Right cardiac atrium (tissue), 5 donors: ENCODE measurements at places on chromosomes 3 and 15. TPM values are rescaled to one million over a fixed set of nuclear protein-coding genes. Genes with fewer than 3 reads are reported as not detected.
A peak's percentile ranks its signal among the peaks of the same experiment; 100 is the strongest.

- no peak for DNase-seq
These were observed 40.6 kb upstream of the SEC22A start for GRCh38 chr3:123161167-123161566.

GRCh38 chr15:38859574-38859973, 295.0 kb upstream of the RASGRP1 start:
- DNase-seq, result no peak

- no peak for DNase-seq
These were observed 239.2 kb upstream of the IL12A start for GRCh38 chr3:159749406-159749805.

- DNase-seq, result no peak
These were observed 32.1 kb upstream of the RFTN1 start for GRCh38 chr3:16545413-16546185.

GRCh38 chr3:187967993-187968392, 186.0 kb upstream of the LPP start:
- DNase-seq, result no peak

DNA sequence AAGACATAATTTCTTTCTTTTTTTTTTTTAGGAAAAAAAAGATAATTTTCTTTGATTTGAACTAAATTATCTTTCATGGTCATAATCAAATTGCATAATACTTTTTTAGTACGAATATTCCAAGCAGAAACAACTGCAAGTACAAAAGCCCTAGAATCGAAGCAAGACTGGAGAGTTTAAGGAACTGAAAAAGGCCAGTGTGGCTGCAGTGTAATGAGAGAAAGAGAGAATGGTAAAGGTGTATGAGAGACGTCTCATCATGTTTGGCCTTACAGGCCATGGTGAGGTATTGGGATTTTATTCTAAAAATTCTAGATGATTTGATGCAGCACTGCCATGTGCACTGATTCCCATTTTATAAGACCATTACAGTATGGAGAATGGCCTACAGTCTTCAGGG, 180.9 kb downstream of the SUCNR1 start:
- no peak for DNase-seq

DNA sequence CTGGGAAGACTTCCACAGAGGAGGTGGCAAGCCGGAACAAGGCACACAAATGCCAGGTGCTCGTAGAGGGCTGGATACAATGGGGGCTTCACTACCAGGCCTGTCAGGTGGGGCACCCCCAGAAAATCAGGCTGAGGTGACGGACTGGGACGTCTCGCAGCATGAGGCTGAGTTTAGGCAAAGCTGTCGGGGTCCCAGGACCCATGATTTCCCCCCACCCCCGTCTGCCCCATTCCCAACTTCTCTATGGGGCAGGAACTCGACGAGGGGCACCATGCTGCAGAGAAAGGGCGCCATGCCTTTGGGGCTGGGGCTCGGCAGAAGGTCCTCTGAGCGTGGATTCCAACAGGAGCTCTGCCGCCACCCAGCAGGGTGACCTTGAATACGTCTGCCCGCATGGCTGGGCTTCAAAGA, 65.7 kb upstream of the HES1 start:
- DNase-seq, result no peak

GRCh38 chr3:71890356-71890931, 105.5 kb upstream of the PROK2 start:
- no peak for DNase-seq

DNA sequence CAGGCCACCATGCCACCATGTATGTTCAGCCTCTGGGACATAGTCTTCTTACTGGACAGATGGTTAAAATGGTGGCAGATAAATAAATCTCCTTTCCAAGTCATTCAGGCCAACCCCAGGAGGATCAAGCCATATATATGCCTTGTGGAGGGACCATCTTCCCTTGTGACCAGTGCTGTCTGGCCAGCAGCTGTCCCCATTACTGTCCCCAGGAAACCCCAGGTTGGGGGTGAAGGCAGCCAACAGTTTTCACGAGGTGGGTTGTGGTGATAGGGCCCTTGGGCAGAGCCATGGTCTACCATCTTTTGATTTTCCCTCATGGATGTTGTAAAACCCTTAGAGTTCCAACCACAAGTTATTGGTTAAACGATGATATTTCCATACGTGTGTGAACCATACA, 48.7 kb upstream of the PCSK6 start:
- DNase-seq, result no peak

- DNase-seq, result peak; percentile 33
These were observed 2.9 kb downstream of the TIMP4 start for GRCh38 chr3:12155828-12156227.

DNA sequence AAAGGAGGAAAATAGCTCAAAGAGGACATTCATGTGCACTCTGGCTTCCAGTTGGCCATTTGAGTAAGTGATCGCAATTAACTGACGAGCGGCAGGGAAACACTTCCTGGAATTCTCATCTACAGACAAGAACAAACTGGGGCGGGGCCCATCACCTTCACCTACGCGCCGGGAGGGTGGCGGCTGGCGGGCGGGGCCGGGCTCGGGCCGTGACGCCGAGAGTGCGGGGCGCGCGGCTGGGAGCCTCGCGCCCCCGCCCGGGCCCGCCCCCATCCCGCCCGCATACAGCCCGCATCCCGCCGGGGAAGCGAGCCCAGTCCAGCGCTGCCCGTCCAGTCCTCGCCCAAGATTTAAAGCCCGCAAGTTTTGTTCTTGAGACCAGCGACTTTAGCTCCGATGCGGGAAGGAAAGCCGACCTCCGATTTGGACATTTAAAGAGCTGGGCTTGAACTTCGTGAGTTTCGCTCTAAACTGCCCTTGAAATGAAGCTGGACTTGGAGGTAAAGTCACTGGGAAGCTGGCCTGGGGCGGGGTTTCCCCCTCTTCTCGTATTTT, at the start of gene B3GNT5:
B3GNT5 (plus strand) TSS at position 281 of the 555 bp plus-strand sequence. CDS start 16,546 bp downstream, outside the sequence.
- DNase-seq, result peak; percentile 45

- DNase-seq, result no peak
These were observed 10.4 kb downstream of the COPG1 start for GRCh38 chr3:129259612-129260477.

DNA sequence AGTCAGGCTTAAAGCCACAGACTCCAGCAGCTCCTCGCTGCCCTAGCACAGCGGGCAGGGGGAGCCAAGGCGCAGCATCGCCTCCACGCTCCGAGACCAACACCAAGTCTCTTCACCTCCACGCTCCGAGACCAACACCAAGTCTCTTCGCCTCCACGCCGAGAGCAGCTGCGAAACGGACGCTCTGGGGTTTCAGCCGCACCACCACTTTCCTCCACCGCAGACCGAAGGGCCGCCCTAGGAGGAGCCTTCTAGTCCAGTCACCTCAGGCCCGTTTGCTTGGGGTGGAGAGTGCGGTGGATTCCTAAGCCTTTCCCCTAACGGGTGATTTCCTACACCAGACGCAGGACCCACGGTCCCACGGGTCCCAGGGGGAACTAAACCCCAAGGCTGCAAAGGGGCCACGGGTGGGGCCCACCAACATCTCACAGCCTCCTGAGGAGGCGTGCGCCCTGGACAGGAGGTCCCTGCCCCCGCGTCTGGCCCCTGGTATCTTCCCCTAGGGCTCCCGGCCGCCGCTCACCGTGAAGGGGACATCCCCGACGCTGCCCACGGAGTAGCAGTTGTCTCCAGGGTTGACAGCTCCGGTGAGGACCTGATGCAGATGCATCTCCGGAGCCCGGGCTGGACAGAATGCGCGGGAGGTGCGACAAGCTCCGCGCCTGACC, 501 bp downstream of the DMXL2 start:
- DNase-seq, result peak; percentile 71

GRCh38 chr3:131772269-131773026, 262.4 kb downstream of the CPNE4 start:
- no peak for DNase-seq

- no peak for DNase-seq
These were observed 63.4 kb downstream of the KLF13 start for GRCh38 chr15:31390029-31390428.

- peak; percentile 89 for DNase-seq
These were observed 16.3 kb upstream of the FBLN2 start for GRCh38 chr3:13532631-13533030.

DNA sequence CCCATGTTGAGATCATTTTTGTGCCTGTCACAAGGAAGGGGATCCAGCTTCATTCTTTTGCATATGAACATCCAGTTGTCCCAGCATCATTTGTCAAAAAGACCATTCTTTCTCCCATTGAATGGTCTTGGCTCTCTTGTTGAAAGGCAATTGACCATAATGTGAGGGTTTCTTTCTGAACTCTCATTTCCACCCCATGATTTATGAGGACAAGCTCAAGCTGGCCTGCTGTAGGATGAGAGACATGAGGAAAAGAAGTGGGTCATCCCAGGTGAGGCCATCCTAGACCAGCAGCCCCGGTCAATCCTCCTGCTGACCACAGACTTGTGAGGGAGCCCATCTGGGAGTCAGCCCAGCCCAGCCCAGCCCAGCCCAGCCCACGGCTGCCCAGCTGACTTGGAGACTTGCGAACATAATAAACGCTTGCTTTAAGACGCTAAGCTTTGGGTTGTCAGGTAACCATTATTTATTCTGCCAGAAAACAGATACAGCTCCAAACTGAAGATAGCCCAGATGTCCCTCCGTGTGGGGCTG, 69.0 kb downstream of the LINGO1 start:
- DNase-seq, result peak; percentile 5

DNA sequence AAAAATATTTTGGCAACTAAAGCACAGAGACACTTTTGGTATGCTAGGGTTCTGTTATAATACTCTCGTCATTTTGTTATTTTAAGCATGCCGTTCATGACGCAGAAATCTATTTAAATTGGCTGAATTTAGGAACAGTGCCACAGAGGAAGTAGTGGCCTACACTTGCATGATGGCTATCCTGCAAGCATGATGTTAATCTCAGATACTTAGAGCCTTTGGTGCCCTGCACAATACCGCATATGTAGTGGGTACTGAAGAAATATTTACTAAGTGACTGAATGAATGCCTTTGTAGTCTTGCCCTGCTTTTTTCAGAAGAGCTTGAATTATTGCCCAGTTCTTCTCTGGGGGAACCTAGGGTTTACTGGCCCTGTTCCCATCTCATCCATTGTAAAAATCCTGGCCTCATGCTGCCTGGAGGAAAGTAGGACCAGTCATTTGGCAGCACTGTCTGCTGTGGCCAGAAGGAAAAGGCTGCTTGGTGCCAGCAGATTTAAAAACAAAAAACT, 79.0 kb downstream of the SERPINI1 start:
- DNase-seq, result no peak

GRCh38 chr3:23035927-23036640, 167.0 kb upstream of the UBE2E2 start:
- no peak for DNase-seq

DNA sequence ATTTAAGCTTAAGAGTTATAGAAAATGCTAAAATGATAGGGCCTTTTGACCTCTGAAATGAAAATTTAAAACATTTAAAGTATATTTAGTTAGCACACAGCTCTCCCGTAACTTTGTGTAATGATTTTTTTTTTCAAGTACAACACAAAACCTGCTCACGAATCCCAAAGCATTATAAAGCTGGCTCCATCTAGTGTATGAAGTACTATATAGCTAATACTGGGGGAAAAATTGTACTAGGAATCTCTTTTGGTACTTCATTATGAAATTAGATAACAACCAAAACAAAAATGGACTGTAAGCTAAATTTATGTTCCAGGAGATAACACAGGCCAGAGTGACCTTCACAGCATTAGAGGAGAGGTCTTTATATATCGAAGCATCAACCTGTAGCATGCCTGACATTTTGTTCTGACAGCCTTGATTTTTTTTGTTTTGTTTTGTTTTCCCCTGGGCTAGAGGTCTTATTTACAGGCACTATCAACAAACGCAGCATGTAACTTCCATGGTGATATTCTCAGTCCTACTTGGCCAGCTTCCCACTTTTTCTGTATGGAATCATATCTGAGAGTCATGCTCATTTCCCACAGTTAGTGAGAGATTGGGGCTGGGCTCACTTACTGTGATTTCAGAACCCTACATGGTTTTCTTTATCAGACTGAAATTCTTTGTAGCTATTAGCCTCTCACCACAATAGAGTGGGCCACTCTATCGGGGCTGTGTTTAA, 116.3 kb downstream of the MITF start:
- no peak for DNase-seq

- DNase-seq, result no peak
These were observed 929.4 kb downstream of the ROBO1 start for GRCh38 chr3:78838362-78838761.

DNA sequence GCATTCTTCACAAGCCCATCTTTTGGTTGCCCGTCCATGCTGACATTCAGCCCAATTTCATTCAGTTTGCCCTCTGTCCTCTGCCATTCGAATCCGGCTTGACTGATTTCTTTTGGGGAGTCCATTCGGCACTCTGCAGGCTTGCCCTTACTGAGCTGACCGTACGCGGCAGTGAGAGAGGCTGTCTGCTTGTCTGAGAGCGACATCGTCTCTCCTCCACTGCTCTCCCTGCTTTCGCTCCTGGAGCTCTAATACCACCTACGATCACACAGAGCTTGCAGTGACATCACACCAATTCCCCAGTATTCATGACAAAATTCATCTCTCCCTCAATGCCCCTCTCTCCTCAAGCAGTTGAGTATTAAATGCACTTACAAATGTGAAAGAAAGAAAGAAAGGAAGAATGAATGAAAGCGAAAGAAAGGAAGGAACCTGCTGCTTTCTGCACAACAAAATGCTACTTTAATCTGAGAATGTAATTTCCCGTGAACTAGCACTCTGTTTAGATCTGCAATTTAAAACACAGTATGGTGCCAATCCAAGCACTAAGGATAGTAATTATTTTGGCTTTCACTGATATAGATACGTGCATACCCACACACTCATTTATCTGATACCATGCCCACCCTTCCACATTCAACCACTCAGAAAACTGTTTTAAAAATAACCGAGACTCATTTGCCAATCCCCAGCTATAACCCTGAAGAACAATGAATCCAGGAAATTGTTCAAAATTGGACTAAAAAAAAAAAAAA, 89.5 kb downstream of the DHX30 start:
- no peak for DNase-seq

DNA sequence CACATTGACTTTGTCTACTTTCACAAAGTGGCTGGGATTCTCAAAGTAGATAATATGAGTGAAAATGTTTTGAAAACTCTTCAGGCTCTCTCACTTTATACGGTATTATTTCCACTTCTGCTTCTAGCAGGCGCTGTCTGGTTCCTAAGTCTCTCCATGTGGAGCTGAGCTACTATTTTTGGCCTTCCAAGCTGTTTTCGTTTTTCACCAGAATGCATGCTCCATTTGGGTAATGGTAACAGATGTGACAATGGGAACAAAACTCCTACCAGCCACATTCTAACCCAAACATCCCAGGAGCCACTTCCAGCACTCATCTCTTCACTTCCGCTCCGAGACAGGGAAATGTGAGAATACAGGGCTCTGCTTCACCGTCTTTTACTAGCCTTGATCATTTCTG, 586.7 kb downstream of the NTRK3 start:
- DNase-seq, result no peak

CLASP2 gene
- total RNA-seq, result 55.3 TPM

FBXO40 gene
- total RNA-seq, result 258 TPM

FGF7 gene
- total RNA-seq, result 39.7 TPM

KBTBD12 gene
- total RNA-seq, result 5.7 TPM

BFSP2 gene
- not detected for total RNA-seq

CPEB1 gene
- 1.6 TPM for total RNA-seq

ARPC4 gene
- total RNA-seq, result 104 TPM

SLC6A6 gene
- total RNA-seq, result 21.3 TPM

ACKR4 gene
- 8.5 TPM for total RNA-seq

PLCH1 gene
- total RNA-seq, result 1.6 TPM

ARL6 gene
- 5.0 TPM for total RNA-seq

ZNF619 gene
- total RNA-seq, result 6.3 TPM

FAM43A gene
- 4.5 TPM for total RNA-seq

LAMB2 gene
- 725 TPM for total RNA-seq

TEX9 gene
- total RNA-seq, result 1.4 TPM
